ENCODE measurements at places on chromosomes 6 and 20. TPM values are rescaled to one million over a fixed set of nuclear protein-coding genes. Genes with fewer than 3 reads are reported as not detected.

TNXB gene
- total RNA-seq, result 1.2 TPM

SLC17A3 gene
- total RNA-seq, result not detected

HUS1B gene
- 0.84 TPM for total RNA-seq

ACSS1 gene
- 14.3 TPM for total RNA-seq

TMX4 gene
- 26.2 TPM for total RNA-seq

HSPA12B gene
- total RNA-seq, result not detected

BCAS4 gene
- total RNA-seq, result 28.9 TPM

SIGLEC1 gene
- not detected for total RNA-seq

All from activated naive CD8-positive, alpha-beta T cell treated with anti-CD3 and anti-CD28 coated beads for 36 hours (primary cell).